ENCODE measurements at places on chromosomes 16 and 17.
A peak's percentile ranks its signal among the peaks of the same experiment; 100 is the strongest.

DNA sequence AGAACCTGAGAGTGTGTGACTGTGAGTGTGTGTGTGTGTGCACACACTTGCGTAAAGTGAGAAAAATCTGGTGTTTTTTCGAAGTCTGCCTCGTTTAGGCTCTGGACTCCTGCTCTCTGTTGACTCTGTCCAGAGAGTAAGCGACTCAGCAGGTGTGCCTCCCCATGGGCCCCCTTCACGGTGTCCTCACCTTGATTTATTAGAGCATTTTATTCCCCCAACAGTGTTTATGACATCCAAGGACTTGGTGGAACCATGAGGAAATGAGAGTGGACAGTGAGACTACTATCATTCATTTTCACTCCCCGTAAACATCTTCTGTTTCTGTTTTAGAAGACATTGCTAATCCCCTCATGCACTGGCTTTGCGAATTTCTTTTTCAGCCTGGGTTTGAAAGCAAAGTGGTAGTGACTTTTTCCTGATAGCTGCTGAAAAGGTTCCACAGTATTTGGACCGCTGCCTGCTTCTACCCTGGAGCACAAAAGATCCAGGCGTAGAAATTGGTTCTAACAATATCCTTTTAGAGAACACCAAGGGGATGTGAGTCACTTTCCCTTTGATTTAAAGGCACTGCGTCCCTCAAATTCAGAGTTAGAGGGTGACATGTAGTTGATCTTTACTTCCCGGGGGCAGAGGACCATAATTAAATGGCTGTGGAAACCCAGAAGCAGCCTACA is 218.2 kb downstream of the WWOX start:
- no peak overlapping the region for H3K27ac ChIP-seq
- H3K27me3 ChIP-seq, result no peaks in the 10 kb centered on the region
- no peak overlapping the region for H3K4me3 ChIP-seq
- H3K36me3 ChIP-seq, result no peaks in the 10 kb centered on the region

DNA sequence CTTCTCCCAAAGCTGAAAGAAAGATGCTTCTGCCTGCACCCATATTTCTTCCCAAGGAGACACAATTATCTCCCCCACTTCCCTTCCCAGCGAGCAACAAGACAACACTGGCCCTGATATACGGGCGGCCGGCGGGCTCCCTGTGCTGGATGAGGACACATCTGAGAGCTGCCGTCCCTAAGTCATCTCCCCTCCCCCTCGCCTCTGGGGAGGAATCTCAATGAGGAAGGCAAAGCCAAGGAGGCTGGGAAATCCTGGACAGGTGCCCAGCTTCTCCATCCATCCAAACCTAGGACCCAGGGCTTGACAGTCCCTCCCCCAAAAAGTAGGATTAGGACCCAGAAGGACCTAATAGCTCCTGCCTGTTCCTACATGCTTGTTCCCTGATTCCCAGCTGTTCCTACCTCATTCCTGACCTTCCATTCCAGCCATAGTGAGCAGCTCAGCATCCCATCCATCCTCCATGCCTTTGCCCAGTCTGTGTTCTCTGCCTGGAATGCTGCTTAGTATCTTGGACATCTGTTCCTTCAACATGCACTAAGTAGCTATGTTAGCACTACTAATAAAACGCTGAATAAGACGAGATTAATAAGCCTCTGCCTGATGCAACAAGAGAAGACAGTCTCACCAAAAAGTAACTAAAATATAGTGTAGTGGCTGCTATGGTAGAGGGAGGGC is 167.9 kb downstream of the CCT6B start:
- no peaks in the 10 kb centered on the region for H3K27me3 ChIP-seq
- no peak overlapping the region for H3K4me3 ChIP-seq
- no peaks in the 10 kb centered on the region for H3K36me3 ChIP-seq
- H3K4me1 ChIP-seq, result no peaks in the 10 kb centered on the region
- no peak overlapping the region for H3K27ac ChIP-seq

DNA sequence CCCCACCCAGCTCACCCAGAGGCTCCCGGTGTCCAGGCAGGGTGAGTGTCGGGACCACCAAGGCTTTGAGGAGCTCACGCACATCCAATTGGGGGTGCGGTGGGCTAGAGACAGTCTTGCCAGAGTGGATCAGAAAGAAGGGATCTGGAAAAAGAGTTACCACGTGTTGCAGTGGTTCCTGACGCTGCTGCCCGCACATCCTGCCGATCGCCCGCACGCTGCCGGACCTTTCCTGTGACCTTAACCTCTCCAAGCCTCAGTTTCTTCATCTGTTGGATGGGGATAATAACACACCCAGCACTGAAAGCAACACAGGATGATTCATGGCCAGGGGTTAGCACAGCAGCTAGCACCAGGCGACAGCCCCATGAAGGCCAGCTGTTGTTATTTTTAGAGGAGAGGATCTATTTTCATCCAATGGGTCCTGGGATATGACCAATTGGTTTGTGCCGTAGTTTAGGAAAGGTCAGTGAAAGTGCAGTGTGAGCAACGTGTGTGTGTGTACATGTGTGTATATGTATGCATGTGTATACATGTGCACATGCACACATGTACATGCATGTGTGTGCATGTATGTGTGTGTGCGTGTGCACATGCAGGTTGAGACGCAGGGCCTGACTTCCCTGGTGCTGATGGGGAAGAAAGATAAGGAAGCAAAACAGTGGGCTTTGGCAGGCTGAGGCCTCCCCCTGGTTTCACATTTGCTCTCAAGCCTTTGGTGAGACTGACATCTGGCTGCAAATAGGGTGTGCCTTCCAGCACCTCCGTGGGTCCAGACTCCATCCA is 2.5 kb downstream of the ITGAX start:
- H3K27ac ChIP-seq, result no peak overlapping the region
- DNase-seq, result no peak
- H3K4me3 ChIP-seq, result no peak overlapping the region
- no peaks in the 10 kb centered on the region for H3K4me1 ChIP-seq

DNA sequence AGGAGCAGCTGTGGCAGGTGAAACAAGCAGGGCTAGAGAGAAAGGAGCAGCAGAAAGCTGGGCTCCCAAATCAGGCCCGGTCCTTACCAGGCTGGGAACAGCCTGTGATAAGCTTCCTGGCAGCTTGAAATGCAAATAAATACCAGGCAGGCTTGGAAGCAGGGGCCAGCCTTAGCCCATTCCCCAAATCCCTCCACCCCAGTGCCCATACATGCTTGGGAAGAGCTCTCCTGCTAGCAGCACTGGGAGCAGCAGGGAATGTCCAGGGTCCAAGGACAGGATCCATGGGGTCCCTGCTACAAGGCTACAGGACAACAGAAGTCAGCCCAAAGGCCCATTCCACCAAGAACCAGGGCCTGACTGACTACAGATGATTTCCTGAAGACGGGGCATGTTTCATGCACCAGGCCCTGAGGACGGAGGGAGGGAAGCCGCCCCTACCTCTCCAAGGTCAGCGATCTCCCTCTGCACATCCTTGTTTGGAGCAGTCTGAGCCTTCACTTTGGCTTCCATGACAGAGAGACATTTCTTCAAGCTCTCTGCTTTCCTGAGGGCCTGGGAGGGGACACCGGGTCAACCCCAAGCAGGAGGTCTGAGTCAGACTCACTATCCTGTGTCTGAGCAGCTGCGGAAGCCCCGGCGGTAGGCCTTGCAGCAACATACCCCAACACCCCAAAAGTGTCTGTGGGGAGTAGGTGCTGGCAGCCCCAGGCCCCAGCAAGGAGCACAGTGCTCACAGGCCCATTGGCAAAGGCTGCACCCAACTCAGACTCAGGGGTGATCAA is 2.6 kb upstream of the EXOSC6 start:
- peak overlapping the region; percentile 38 for H3K27ac ChIP-seq
- H3K27me3 ChIP-seq, result no peaks in the 10 kb centered on the region
- peaks cover 41% of the 10 kb centered on the region for H3K4me1 ChIP-seq
- peaks cover 70% of the 10 kb centered on the region for H3K36me3 ChIP-seq
- DNase-seq, result no peak

DNA sequence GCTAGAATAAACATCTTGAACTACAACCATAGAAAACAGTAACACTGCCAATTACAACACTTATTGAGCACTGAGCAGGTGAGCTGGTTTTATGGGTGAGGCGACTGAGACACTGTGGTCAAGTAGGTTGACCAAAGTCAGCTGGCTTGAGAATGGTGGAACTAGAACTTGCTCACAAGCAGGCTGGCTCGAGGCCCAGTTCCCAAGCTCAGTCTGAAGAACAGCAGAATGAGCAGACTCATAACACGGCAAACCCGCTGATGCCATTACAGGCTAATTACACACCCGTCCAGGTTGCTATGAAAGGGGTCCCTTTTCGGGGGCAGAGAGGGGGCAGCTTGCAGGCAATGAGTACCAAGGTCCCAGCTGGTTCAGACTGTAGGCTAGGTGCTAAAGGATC is 6.5 kb downstream of the ZZEF1 start:
- DNase-seq, result no peak
- H3K27ac ChIP-seq, result no peak overlapping the region
- H3K27me3 ChIP-seq, result no peaks in the 10 kb centered on the region
- no peak overlapping the region for H3K4me3 ChIP-seq

All from HepG2 (cell line).